BJ (cell line): ENCODE measurements at places on chromosomes 2 and 18. TPM values are rescaled to one million over a fixed set of nuclear protein-coding genes. Genes with fewer than 3 reads are reported as not detected.

GRCh38 chr18:36464126-36464651, 166.7 kb downstream of the FHOD3 start:
- DNase-seq = no peak

The CRYBA2 gene
- 0.26 TPM in 1 of 2 replicates, not detected in the other for polyA plus RNA-seq

DNA sequence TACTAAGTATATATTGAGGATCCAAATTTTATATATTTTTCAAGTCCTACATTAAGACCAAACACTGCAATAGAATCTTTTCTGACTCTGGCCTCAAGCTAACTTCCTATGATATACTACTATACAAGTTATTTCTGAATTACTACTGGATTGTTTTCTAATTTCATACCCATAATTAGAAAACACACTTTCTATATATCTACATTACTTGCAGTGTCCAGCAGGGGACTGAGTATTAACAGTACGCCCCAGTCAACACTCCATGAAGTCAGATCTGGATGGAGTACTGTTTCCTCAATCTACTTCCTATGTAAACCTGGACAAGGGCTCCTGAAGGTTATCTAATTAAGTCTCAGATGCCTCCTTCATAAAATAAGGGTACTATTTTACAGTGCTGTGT, 26.5 kb downstream of the RMP24 start:
- no peak for DNase-seq

The FAM210A gene
- polyA plus RNA-seq = 9.9 and 13.8 TPM in 2 replicates

The DLGAP1 gene
- polyA plus RNA-seq = 0.02 and 0.09 TPM in 2 replicates

DNA sequence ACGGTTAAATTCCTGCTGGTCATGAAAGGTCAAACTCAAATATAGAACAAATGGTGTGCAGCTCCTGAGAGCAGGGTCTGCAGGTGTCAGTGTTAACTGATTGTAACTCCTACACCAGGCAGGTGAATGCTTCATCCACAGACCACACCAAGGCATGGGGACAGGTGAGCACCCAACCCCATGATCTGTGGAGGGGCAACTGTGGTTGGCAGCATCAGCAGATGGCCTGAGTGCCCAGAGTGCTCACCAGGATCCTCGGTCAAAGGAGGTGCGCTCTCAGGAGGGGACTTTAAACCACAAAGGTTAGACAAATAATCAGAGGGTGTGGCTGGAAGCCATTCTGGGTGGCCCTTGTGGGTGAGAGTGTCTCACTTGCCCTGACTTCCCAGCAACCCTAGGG, 44.5 kb downstream of the PTGR3 start:
- no peak for DNase-seq

The NRP2 gene
- 14.7 and 19.7 TPM in 2 replicates for polyA plus RNA-seq

- DNase-seq = no peak
These were observed 36.0 kb downstream of the ARHGEF4 start for GRCh38 chr2:130872741-130873125.

GRCh38 chr2:151347906-151348305, 9.5 kb upstream of the TNFAIP6 start:
- no peak for DNase-seq

The TBR1 gene
- polyA plus RNA-seq = not detected in 2 replicates

The TDRD15 gene
- not detected in 2 replicates for polyA plus RNA-seq

- no peak for DNase-seq
These were observed 136.2 kb upstream of the ARHGAP28 start for GRCh38 chr18:6593142-6593885.

The MAP3K19 gene
- polyA plus RNA-seq = not detected in 2 replicates

DNA sequence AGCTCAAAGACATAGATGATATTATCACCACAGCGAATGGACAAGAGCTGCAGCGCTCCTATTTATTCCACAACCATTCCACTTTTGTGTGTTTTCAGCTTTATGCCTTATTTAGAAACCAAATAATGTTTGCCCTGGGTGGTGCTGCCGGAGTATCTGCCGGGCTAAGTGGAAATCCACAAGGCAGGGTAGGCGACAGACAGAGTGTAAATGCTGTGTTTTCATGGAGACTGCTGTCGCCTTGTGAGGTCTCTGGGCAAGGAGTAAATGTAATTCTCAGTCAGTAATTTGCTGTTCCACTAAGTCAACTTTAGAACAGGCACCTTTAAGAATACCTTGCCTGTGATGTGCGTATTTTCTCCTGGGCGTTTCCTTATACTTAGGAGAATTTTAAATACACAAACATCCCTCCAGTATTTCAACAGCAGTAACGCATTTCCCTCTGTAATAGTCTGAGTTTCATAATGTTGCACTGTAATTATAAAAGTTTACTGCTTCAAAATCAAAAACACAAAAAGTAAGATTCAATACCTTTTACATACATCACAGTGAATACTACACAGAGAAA, 60.9 kb downstream of the COBLL1 start:
- no peak for DNase-seq

The DYNAP gene
- not detected in 2 replicates for polyA plus RNA-seq

DNA sequence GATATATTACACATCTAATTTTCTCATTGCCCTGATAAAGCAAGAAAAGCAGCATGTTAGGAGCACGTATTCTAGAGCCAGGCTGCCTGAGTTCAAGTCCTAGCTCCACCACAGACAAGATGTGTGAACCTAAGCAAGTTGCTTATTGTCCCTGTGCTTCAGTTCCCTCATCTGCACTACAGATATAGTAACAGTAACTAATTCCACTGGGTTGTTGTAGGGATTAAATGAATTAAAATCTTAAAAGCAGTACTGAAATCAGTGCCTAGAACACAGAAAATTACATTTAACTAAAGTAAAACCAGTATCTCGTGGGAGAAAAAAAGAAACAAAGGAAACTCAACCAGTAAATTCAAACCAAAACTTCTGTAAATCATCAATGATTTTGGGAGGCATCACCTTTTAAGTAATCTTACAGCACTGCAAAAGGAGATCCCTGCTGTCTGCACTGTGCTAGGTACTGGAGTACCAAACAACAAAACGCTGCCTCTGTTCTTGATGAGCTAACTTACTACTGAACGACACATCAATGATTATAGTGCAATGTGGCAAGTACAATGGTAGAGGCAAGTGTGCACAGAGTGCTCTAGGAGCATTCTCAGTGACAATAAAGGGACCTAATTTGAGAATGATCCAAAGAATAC, 7.9 kb downstream of the MAP3K2 start:
- no peak for DNase-seq

The AOX1 gene
- polyA plus RNA-seq = 10.2 and 16.0 TPM in 2 replicates

The ANKRD39 gene
- polyA plus RNA-seq = 6.8 and 8.1 TPM in 2 replicates

GRCh38 chr2:170923799-170924198, 5.3 kb upstream of the GORASP2 start:
- DNase-seq = no peak

DNA sequence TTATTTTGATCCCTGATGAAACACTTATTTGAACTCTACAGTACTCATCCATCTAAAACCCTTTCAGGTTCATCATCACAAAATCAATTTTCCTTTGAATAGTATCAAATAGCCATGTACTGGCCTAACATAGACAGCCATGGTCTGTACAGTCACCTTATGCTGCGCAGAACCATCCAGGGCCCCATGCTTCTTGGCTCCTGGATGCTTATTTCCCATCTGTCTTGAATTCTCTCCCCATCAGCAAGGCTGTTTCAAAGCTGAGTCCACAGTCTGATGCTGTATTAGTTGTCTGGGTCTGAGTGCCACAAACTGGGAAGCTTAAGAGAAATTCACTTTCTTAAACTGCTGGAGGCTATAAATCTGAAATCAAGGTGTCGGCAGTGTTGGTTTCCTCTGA, 290.2 kb downstream of the OSR1 start:
- no peak for DNase-seq

DNA sequence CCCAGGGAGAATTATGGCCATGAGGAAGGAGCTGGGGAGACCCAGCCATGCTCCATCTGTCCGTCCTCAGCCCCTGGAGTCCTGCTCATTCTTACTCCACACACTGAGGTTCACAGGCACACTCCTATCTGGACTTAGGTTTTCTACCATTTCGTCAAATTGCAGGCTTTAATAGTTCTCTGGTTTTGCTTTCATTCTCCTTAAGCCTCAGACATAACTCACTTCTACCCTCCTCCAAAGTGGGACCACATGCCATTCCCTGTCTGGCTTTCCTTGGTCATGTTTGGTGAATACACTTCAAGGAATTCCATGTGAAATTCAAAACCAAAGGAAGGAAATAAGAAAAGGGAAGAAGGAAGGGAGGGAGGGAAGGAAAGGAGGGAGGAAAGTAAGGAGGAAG, 115.7 kb downstream of the CMPK2 start:
- no peak for DNase-seq

The MALL gene
- 2.2 and 2.4 TPM in 2 replicates for polyA plus RNA-seq

DNA sequence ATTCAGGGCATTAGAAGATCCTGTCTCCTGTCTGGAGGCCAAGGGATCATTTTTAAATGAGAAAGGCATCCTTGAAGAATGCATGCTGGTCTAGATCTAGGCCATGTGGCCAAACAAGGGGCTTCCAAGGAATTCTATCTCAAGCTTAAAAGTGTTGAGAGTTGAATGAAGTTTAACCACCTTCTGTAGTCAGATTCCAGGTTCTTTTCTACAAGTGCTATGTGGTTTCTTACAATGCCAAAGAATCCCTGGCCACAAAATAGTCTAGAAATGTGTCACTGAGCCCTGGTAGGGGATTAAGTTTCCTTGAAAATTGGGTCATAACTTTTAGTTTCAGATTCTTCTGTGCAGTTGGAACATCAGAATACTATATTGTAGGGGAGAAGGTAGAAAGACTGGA, 640.7 kb upstream of the ACVR2A start:
- peak; percentile 9 for DNase-seq

The ATP6V1B1 gene
- 0.85 and 1.3 TPM in 2 replicates for polyA plus RNA-seq
